Chondrocyte (in vitro differentiated cells): ENCODE measurements at places on chromosomes 16 and 17. TPM values are rescaled to one million over a fixed set of nuclear protein-coding genes. Genes with fewer than 3 reads are reported as not detected.

The ANKFN1 gene
- total RNA-seq = not detected in 3 replicates

The SOST gene
- total RNA-seq = not detected in 3 replicates

The GINS2 gene
- 3.1 to 10.9 TPM (median 3.8 TPM) in 3 replicates for total RNA-seq

The SLC6A2 gene
- total RNA-seq = not detected in 3 replicates

GRCh38 chr17:76405967-76406647 is 21.7 kb downstream of the SPHK1 start:
- H3K27ac ChIP-seq = no peak overlapping the region
- DNase-seq = peak; percentile 79
- no peaks in the 10 kb centered on the region for H3K27me3 ChIP-seq
- H3K4me1 ChIP-seq = peaks cover 7% of the 10 kb centered on the region
- H3K36me3 ChIP-seq = peaks cover 21% of the 10 kb centered on the region

- H3K4me1 ChIP-seq = peaks cover 11% of the 10 kb centered on the region
- no peak overlapping the region for H3K4me3 ChIP-seq
- DNase-seq = no peak
- no peaks in the 10 kb centered on the region for H3K36me3 ChIP-seq
- H3K27ac ChIP-seq = no peak overlapping the region
- no peaks in the 10 kb centered on the region for H3K27me3 ChIP-seq
Observed at GRCh38 chr16:78677181-78677731, 577.8 kb downstream of the WWOX start.

GRCh38 chr17:59800530-59800942 is 92.2 kb downstream of the TUBD1 start:
- H3K4me1 ChIP-seq = peaks cover 48% of the 10 kb centered on the region
- H3K27me3 ChIP-seq = no peaks in the 10 kb centered on the region
- H3K4me3 ChIP-seq = no peak overlapping the region
- no peak for DNase-seq

GRCh38 chr17:42171831-42172230 is 9.1 kb downstream of the KCNH4 start:
- H3K27me3 ChIP-seq = peaks cover 30% of the 10 kb centered on the region
- H3K36me3 ChIP-seq = no peaks in the 10 kb centered on the region
- H3K27ac ChIP-seq = no peak overlapping the region
- H3K4me3 ChIP-seq = no peak overlapping the region
- DNase-seq = no peak
- no peaks in the 10 kb centered on the region for H3K4me1 ChIP-seq

DNA sequence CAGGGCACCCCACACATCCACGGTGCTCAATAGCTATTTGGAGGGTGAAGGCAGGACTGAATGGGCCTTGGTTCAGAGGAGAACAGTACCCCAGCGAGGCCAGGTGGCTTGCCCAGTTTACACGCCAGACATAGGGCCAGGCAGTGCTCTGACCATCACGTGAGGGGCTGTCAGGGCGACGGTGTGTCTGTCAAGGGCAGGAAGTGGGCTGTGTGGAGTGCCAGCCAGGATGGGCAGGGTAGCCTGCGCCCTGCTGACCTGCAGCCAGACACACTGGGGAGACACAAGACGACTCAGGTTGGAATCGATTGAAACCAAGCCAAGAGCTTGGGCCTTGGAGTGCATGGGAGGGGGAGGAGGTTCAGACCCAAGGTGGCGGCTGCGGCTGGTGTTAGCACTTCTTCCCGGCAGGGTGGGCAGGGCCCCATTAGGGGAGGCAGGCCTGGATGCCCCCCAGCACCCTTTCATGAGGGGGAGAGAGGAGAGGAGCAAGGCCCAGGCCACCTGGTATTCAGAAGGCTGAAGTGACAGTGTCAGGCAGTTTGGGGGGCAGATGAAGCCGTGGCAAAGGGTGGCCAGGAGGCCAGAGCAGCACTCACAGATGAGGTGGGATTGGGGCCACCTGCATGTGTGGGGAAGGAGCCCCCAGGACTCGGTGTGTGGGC is 68.2 kb downstream of the SREBF1 start:
- peaks cover 2% of the 10 kb centered on the region for H3K36me3 ChIP-seq
- DNase-seq = peak; percentile 79
- H3K4me3 ChIP-seq = no peak overlapping the region
- peak overlapping the region; percentile 12 for H3K27ac ChIP-seq
- H3K27me3 ChIP-seq = no peaks in the 10 kb centered on the region

GRCh38 chr16:69495821-69496220 is 69.9 kb upstream of the NFAT5 start:
- no peaks in the 10 kb centered on the region for H3K36me3 ChIP-seq
- H3K27ac ChIP-seq = no peak overlapping the region
- no peak for DNase-seq
- H3K4me3 ChIP-seq = no peak overlapping the region

GRCh38 chr16:23877107-23878070 is 41.6 kb downstream of the PRKCB start:
- H3K27ac ChIP-seq = no peak overlapping the region
- no peak overlapping the region for H3K4me3 ChIP-seq
- no peaks in the 10 kb centered on the region for H3K4me1 ChIP-seq
- no peak for DNase-seq
- H3K27me3 ChIP-seq = peaks cover 10% of the 10 kb centered on the region

DNA sequence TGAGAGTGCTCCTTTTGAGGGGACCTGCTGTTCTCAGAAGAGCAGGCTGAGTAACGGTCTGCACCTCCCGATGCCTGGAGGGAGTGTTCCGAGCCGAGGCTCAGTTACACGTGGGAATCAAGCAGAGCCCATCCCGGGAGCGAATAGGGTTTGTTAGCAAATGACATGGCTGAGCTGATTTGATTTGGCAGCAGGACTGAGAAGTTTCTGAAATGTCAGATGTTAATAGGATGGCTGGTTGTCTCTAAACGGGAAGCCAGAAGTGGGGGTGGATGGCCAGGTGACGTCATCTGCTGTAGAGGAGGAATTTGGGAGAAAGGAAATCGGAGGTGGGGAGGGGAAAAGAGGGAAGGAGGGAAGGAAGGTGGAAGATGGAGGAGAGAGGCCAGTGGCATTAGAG is 128.0 kb downstream of the RAP1GAP2 start:
- peaks cover 20% of the 10 kb centered on the region for H3K4me1 ChIP-seq
- H3K36me3 ChIP-seq = no peaks in the 10 kb centered on the region

- H3K4me1 ChIP-seq = no peaks in the 10 kb centered on the region
- DNase-seq = no peak
- no peaks in the 10 kb centered on the region for H3K27me3 ChIP-seq
- H3K36me3 ChIP-seq = no peaks in the 10 kb centered on the region
- H3K4me3 ChIP-seq = no peak overlapping the region
- H3K27ac ChIP-seq = no peak overlapping the region
Observed at GRCh38 chr16:59612094-59612493, 878.0 kb upstream of the GOT2 start.

GRCh38 chr17:20089756-20090547 is 80.8 kb downstream of the SPECC1 start:
- H3K27me3 ChIP-seq = no peaks in the 10 kb centered on the region
- H3K4me1 ChIP-seq = peaks cover 55% of the 10 kb centered on the region
- H3K27ac ChIP-seq = no peak overlapping the region
- no peak overlapping the region for H3K4me3 ChIP-seq

GRCh38 chr16:61596655-61597054 is 439.6 kb downstream of the CDH8 start:
- no peak overlapping the region for H3K27ac ChIP-seq
- DNase-seq = no peak
- H3K27me3 ChIP-seq = no peaks in the 10 kb centered on the region
- no peaks in the 10 kb centered on the region for H3K36me3 ChIP-seq
- H3K4me1 ChIP-seq = no peaks in the 10 kb centered on the region
- H3K4me3 ChIP-seq = no peak overlapping the region

GRCh38 chr17:65088621-65089360 is 32.3 kb upstream of the GNA13 start:
- H3K36me3 ChIP-seq = no peaks in the 10 kb centered on the region
- DNase-seq = no peak

GRCh38 chr17:70808596-70808995 is 639.3 kb downstream of the KCNJ2 start:
- H3K4me1 ChIP-seq = peaks cover 15% of the 10 kb centered on the region
- no peaks in the 10 kb centered on the region for H3K27me3 ChIP-seq
- no peak overlapping the region for H3K4me3 ChIP-seq
- H3K36me3 ChIP-seq = no peaks in the 10 kb centered on the region

- no peak overlapping the region for H3K27ac ChIP-seq
- H3K36me3 ChIP-seq = peaks cover 34% of the 10 kb centered on the region
- peaks cover 34% of the 10 kb centered on the region for H3K4me1 ChIP-seq
- H3K4me3 ChIP-seq = no peak overlapping the region
- DNase-seq = no peak
Observed at GRCh38 chr16:16090238-16090637, 133.1 kb downstream of the ABCC6 start.

DNA sequence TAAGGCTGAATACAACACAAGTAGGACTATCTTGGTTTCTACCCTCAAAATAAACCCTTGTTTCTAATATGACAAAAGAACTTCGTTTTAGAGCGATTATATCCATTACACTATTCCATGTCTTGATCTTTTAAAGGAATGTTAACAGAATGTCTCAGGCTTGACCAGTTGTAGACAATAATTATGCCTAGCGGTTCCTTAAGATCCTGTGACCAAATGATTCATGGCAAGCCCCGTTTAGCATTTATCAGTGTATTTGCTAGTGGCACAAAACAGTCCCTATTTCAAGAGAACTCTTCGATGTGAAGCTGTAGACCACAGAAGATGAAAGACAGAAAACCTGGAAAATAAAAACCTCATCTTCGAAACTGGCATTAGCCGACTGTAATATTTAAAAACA is 200.9 kb upstream of the SOX9 start:
- no peak overlapping the region for H3K4me3 ChIP-seq
- no peaks in the 10 kb centered on the region for H3K27me3 ChIP-seq
- no peaks in the 10 kb centered on the region for H3K36me3 ChIP-seq
- H3K4me1 ChIP-seq = peaks cover 29% of the 10 kb centered on the region
- DNase-seq = no peak

GRCh38 chr17:75078284-75079022 is 9.3 kb upstream of the SLC16A5 start:
- H3K4me1 ChIP-seq = peaks cover 36% of the 10 kb centered on the region
- no peaks in the 10 kb centered on the region for H3K36me3 ChIP-seq
- peak overlapping the region; percentile 90 for H3K27ac ChIP-seq
- no peak for DNase-seq
- H3K4me3 ChIP-seq = no peak overlapping the region
